ENCODE measurements at places on chromosomes 1 and 21. TPM values are rescaled to one million over a fixed set of nuclear protein-coding genes. Genes with fewer than 3 reads are reported as not detected.

Gene KRTAP12-2
- polyA plus RNA-seq = not detected

Gene VANGL2
- polyA plus RNA-seq = 2.9 TPM

Gene BNIPL
- 0.51 TPM for polyA plus RNA-seq

Gene GRIK3
- not detected for polyA plus RNA-seq

Gene LRRC38
- polyA plus RNA-seq = not detected

Gene ZNF644
- 16.0 TPM for polyA plus RNA-seq

Gene BRINP2
- polyA plus RNA-seq = 0.04 TPM

Gene COL18A1
- polyA plus RNA-seq = 89.7 TPM

Gene NBPF10
- polyA plus RNA-seq = 0.36 TPM

Gene RNU1-4
- 6.6 TPM for polyA plus RNA-seq

Gene TAS1R1
- 0.04 TPM for polyA plus RNA-seq

Gene GOLT1A
- polyA plus RNA-seq = 2.4 TPM

Gene RGS1
- not detected for polyA plus RNA-seq

Gene OR4F29
- polyA plus RNA-seq = not detected

Gene PADI2
- 1.5 TPM for polyA plus RNA-seq

Gene SLC1A7
- polyA plus RNA-seq = 0.03 TPM

Gene TSPEAR
- polyA plus RNA-seq = not detected

Gene TEDDM1
- polyA plus RNA-seq = not detected

Gene FMOD
- polyA plus RNA-seq = not detected

Gene CAMK1G
- 0.03 TPM for polyA plus RNA-seq

Gene ZBTB37
- 1.3 TPM for polyA plus RNA-seq

Gene ATP13A2
- polyA plus RNA-seq = 25.7 TPM

Gene EMC1
- polyA plus RNA-seq = 25.8 TPM

Gene CELA2A
- polyA plus RNA-seq = not detected

Gene CYP2J2
- 0.09 TPM for polyA plus RNA-seq

Gene THEM5
- polyA plus RNA-seq = not detected

Data from A549 (cell line).